ENCODE measurements at places on chromosomes 1 and 21.

GRCh38 chr1:32192220-32192948 lies 8.0 kb upstream of the CCDC28B start:
- DNase-seq = no peak

DNA sequence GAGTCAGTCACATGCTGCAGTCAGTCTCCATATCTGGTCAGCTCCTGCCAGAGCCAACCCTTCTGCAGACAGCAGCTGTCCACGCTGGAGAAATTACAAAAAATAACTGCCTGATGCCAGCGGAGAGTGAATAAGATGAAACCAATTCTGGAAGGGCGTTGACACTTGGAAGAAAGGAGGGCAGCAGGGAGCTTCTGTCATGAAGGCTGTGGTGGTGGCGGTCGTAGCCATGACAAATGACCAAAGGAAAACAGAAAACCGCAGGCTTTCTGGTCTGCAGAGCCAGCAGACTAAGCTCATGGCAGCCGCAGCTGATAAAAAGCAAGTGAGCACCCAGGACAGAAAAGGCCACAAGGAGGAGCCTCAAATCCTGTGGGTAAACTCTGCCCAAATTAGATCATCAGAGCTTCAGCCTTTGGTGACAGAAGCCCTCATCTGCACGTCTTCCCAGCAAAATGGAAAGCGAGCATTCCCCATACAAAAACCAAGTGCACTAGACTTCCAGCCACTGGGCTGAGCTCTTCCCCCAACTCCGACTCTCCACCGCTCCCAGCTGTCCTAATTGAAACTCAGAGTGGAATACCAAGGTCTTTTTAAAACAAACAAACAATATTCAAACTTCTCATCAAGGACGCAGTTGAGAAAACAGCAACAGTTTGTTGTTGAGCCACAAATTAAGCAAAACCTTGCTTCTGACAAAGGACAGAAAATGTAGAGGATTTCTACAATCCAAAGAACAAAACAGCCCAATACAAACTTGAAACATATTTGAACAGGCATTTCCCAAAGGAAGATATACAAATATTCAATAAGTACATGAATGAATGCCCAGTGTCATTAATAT lies 28.7 kb downstream of the RSPH1 start:
- DNase-seq = peak; percentile 28

DNA sequence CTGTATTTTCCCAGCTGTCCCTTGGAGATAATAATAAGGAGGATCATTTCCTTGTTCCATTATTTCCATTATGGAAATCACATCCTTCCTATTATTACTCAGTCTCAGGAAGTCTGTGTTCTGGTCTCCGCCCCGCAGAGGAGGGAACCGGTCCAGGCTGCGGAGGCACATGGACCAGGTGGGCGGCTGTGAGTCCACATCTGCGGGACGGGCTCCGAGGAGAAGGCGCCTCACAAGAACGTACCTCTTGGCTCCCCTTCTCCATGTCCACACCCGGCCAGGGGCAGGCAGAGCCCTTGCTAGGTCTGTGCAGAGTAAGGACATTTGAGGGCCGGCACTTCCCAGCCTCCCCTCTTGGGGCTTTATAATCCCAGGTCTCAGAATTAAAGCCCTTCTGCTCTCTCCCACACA lies 14.6 kb downstream of the RAB7B start:
- DNase-seq = no peak

- no peak for DNase-seq
Observed at GRCh38 chr1:43757343-43758053, 50.2 kb downstream of the ST3GAL3 start.

DNA sequence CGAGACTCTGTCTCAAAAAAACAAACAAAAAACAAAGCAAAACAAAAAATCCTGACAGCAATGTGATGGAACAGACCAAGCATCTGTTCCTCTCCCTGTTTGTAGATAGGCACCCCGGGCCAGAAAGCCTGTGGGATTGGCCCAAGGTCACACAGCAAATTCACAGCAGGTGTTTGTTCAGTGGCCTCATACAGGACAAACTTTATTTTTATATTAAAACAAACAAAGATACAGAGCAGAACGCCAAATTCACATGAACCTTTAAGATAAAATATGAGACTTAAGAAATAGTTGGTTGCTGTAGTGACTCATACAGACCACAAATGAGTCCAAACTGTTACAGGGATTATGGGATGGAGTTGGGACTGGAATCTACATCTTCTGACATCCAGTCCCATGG lies 2.3 kb upstream of the CELA2A start:
- no peak for DNase-seq

- DNase-seq = peak; percentile 42
Observed at GRCh38 chr1:153919876-153920852, 2.6 kb downstream of the GATAD2B start.

DNA sequence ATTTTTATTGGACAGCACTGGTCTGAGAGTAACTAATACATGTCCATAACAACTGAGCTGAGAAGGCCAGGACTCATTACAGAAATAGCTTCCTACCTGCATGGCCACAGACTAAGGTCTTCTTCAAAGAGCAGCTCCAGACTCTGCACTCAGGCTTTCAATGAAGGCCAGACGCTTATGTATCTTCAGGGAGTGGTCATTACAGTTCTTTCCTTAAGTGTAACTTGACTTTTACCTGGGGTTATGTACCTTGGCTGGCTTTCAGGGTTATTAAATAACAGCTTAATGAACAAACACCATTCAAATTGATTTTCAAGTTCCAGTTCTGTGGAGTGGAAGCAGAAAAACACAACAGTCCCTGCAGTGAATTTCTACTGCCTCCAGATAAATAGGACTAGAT lies 23.8 kb upstream of the SLC22A15 start:
- DNase-seq = no peak

- no peak for DNase-seq
Observed at GRCh38 chr1:201554190-201554600, 15.3 kb downstream of the NAV1 start.

Measured in activated CD4-positive, alpha-beta memory T cell treated with anti-CD3 and anti-CD28 coated beads, Interleukin-2, amount 10 ng/mL, durations not matched to agents 7 days and 5 days (primary cell).